Stimulated activated CD4-positive, alpha-beta T cell treated with anti-CD3 and anti-CD28 coated beads, TNF-alpha, amount 100 ng/mL, for 24 hours (primary cell): ENCODE measurements at places on chromosomes 6 and 20.

DNA sequence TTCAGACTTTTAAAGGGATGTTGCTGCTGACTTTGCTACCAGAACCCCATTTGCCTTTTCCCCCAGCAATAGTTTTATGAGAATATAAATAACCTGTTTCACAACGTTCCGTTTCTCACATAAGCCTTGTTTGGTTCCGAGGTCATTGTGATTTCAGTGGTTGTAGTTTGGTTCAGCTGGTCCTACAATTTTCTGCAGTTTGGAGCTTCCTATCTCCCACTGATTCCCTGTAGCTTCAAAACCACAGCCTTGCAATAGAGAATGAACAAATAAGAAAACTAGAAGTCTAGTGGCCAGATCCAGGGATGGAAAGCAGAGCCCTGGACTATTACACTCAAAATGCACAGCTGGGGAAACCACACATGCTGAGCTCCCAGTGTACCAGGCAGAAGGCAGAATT lies 24.1 kb upstream of the SH3BGRL2 start:
- no peak for DNase-seq

DNA sequence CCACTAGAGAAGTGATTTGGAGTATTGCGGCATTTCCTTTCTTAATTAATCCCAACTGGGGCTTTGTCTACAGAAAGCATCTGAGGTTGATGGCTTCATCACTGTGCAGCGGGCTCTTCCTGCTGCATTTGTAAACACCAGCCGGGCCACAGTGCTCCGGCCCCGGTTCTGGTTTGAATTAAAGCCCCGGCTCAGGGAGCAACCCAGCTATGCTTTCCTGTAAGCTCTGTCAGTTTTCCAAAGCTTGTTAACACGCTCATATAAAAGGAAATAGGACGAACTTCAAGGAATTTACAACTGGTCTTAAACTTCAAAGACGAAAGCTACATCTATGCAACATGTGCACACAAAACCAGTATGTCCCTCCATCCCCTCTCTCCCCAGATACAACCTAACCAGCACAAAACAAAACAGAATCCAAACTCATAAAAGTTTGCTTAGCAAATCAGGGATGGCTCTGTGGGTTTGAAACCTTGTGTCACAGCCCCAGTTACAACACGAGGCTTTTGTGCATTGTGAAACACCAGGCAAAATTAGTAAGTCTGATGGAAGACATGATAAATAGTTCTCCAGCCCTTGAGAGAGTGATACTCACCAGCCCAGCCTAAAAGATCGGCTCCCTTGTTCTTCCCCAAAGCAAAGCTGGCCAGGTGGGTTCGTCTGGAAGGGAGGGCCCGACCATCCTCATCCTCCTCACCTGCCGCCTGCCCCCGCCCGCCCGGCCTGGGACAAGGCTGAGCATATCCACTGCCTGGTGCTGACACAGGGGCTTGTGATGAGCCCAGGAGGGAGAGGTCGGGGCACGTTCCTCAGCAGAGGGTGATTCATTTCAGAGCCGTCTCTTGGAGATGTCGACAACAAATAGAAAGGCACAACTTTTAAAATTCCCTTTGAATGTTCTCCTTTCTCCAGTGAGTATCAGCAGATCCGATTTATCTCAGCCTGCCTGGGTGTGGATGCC lies 197.9 kb downstream of the TFAP2C start:
- no peak for DNase-seq

DNA sequence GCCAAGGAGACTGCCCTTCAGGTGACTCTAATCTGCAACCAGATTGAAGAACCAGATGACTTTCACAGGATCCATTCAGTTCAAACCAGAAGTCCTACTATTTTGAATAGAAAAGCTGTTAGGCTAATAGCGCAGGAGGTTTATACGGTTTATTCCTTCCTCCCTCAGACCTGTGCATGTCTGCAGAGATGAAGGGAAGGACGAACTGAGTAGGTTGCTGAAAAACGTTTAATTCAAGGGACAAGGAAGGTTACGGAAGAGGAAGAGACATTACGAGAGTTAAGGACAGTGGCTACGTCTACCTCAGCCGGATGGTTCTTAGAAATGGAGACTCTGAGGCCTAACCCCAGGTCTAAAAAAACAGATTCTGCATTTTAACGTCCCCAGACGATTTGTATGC lies 978 bp downstream of the AURKA start:
- no peak for DNase-seq

GRCh38 chr6:115456848-115457247 lies 603.8 kb downstream of the FRK start:
- no peak for DNase-seq

GRCh38 chr6:119148098-119148824 lies 69.8 kb upstream of the FAM184A start:
- DNase-seq: no peak

DNA sequence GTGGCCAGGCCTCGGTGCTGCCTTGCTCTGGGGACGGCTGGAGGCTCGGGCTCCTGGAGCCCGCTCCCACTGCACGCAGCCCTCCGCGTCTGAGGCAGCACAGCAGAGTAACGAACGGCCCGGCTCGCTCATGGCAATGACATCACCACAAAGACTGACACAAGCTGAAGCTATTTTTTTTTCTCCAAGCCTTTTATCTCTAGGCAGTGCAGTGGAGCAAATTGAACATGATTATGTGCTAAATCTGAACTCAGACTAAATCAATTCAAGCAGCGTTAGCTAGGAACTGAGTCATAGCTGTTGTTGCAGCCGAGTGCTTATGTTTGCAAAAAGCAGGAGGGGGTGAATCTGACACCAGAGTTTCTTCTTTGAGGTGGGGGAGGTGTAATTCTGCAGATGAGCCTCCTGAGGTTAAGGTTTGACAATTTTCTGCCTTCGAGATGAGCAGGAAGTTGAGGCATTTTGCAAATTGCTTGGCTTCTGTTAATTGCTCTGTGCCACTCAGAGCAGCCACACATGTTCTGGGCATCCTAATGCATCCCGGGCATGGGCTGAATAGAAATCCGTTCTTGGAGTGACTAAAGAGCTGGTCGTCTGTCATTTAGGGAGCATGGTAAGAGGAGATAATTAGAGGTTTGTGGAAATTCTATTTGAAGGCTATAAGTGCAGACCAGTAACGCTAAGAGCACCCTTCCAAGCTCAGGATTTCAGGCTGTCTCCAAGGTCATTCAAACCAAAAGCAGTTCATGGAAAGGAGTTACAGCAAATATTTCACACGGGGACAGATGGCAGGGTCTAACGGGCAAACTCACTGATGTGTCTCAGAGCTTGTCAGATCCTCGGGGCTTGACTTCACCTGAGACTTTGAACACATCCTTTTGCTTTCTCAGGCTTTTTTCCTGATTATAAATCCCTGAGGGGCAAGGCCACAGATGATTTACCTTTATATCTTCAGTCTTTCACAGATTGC lies 155.1 kb upstream of the ENPP5 start:
- no peak for DNase-seq

DNA sequence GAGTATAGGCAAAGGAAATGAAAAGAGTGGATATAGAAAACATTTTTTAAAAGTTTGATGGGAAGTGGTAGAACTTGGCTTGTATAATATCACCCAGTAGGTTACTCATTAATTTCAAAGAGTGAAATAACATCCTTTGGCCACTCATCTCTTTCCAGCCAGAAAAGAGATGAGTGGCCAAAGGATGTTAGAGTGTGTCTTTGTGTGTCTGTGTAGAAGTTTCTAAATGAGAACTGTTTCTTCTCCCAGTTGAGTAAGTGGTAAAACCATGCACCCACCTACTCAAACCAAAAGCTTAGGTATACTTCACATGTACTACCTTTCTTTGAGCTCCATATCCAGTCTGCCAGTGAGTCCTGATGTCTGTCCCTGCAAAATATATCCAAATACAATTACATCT lies 47.7 kb upstream of the TMEM244 start:
- no peak for DNase-seq

GRCh38 chr6:112773187-112773586 lies 426.1 kb downstream of the RFPL4B start:
- no peak for DNase-seq

DNA sequence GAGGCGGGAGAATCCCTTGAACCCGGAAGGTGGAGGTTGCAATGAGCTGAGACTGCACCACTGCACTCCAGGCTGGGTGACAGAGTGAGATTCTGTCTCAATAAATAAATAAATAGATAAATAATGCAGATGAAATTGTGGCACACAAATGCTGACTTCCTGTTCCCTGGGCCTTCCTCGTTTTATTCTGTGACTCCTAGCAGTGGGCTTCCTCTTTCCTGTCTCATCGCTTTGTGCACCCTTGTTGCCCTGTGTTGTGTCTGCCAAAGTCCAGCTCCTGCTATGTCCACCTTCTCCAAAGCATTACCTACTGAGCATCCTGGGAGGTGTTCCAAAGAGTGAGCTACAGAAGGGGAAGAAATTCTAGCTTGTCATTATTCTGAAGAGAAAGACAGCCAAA lies 100.2 kb upstream of the TIAM2 start:
- DNase-seq: no peak
